Stimulated activated CD4-positive, alpha-beta T cell treated with anti-CD3 and anti-CD28 coated beads, Interleukin-2, amount 100 ng/mL, for 4 hours (primary cell): ENCODE measurements at places on chromosomes 2 and 18.

DNA sequence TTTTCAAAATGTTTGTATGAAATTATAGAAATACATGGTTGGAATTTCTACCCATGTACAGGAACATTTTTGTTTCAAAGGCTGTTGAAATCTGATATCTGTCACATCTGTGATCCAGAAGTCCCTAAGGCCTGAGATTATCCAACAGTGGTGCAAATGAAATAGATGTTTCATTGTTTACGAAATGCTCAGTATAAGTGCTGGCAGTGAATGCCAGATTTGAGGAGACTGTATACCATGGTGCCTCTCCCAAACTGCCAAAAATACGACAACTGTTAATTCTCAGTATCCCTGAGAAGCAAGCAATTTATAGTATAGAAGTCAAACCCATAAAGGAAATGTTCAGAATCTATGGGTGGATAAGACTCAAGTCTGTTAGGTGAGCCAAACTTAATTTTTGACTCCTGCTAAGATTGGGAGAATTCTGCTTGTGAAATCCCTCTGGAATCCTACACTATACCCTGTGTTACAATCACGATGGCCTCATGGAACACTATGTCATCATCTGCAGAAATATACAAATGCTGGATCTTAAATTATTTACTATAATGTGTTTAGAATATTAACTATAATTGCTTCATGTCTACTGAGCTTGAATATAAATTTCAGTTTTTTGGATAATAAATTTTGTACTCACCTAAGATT is 71.2 kb upstream of the DOCK10 start:
- no peak for DNase-seq

DNA sequence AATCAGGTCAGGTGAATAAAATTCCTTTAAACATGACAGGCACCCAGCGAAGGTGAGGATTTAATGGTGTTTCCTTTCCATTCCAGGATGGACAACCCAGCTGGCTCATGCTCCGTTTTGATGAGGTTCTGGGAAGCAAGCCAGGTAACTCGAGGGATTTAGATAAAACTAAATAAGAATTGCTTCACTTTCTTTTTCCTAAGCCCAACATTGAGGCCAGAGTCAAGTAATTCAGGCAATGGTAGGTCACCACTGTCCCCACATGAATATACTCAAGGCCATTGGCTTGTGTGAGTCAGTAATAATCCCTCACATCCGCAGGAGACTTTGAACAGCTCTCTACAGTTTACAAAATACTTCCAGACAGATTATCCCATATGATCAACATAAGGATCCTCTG is 16.2 kb upstream of the LRATD1 start:
- DNase-seq = no peak

GRCh38 chr2:202638721-202639120 is 4.0 kb downstream of the FAM117B start:
- no peak for DNase-seq

- DNase-seq = no peak
Measured at GRCh38 chr2:58967736-58968135, 726.6 kb upstream of the FANCL start.

GRCh38 chr2:102304268-102304667 is 7.1 kb upstream of the IL1RL1 start:
- DNase-seq = no peak

DNA sequence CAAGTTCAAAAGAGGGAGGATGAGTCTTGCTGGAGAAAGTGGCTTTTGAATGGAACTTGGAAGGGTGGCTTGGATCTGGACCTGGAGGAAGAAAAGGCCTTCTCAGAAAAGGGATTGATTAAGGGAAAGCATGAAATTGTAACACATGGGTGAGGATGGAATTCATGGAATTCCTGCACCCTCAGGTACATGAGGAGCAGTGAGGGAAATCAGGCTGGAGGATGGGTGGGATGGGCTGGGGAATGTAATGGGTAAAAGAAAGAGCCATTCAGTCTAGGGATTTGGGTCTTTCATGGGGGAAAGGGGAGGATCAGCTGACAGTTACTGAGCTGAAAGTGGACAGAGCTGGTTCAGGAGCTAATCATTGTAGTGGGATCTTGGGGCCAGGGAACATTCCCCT is 51.2 kb upstream of the HAAO start:
- no peak for DNase-seq

DNA sequence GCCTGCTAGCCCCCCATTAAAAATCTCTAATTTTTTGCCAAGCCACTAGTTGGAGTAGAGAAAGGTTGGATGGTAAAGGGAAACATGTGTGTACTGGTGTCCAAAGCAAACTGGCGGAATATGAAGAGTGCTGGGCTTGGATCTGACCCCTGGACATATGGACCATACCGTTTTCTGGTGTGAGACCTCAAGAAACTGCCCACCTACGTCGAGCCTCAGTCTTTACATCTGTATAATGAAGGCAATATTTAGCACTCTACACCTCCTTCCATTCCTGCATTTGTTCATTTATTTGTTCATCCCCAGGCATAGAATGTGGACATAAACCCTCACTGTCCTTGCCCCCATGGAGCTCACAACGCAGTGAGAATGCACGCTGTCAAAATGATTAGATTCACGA is 142.4 kb downstream of the RHBDD1 start:
- DNase-seq = no peak

- DNase-seq = no peak
Measured at GRCh38 chr18:5746844-5747243, 148.5 kb downstream of the TMEM200C start.

GRCh38 chr18:3720159-3720558 is 270.2 kb downstream of the TGIF1 start:
- no peak for DNase-seq

GRCh38 chr2:159546716-159547430 is 69.5 kb downstream of the BAZ2B start:
- no peak for DNase-seq

GRCh38 chr18:56872140-56872539 is 221.0 kb downstream of the WDR7 start:
- DNase-seq = no peak

GRCh38 chr2:237472187-237472712 is 14.8 kb upstream of the MLPH start:
- no peak for DNase-seq

DNA sequence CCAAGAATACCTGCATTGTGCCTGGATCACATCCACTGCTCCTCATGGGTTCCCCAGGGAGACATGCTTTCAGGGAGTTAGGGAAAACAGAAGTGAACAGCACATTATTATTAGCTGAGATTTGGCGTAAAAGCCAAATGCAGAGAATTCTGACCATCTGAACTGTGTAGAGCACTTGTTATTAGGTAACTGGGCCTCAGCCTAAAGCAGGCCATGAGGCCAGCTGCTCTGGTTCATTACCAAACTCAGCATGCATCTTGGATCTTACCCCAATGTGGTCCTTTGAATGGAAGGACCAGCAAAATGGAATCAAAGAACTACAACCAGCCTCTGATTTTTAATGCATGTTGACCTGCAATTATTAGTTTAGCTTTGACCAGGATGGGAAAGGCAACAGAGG is 322.3 kb downstream of the KCNS3 start:
- no peak for DNase-seq

- no peak for DNase-seq
Measured at GRCh38 chr2:137929519-137929916, 34.8 kb upstream of the HNMT start.

DNA sequence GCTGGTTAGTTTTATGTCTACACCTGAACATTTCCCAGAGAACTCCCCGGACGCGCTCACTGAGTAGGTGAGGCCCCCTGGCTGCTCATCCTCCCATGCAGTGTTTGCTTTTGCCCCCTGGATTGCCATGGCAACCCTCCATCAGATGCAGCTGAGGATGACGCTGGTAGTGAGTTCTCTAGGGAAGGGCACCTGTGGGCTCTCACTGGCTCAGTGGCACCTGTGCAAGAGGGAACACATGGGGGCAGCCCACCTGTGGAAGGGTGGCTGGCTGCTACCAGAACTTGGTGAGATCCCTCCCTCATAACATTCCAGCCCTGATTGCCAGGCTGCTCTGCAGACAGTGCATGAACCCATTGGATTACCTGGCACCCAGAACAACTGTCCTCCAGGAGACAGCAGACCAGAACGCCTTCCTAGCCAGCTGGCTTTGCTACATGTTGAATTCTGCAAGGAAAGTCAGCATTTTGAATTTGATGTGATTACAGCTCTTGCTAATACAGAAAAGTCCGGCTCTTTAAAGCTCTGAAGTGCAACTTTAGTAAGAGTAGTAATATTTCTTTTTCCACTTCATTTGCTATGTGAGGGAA is 21.7 kb downstream of the COA5 start:
- no peak for DNase-seq

DNA sequence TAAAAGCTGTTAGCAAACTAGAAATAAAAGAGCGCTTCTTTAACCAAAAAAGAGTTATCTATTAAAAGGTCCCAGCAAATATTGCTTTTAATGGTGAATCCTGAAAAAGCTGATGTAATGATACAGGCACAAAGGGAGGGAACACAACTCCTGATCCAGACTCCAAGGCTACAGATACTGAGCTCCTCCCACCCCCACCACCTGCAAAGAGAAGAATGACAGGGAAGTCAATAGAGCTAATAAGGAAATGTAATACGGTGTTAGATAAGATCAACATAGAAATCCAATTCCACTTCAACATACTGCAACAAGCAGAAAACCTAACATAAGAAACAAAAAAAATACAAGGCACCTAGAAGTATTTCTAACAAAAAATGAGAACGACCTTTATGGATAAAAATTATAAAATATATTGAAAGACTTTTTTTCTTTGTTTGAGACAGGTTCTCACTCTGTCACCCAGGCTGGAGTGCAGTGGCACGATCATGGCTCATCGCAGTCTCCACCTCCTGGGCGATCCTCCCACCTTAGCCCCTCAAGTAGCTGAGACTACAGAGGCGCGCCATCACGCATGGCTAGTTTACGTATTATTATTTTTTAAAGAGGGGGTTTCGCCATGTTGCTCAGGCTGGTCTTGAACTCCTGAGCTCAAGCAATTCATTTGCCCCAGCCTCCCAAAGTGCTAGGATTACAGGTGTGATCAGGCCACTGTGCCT is 192.2 kb downstream of the HDAC4 start:
- no peak for DNase-seq

DNA sequence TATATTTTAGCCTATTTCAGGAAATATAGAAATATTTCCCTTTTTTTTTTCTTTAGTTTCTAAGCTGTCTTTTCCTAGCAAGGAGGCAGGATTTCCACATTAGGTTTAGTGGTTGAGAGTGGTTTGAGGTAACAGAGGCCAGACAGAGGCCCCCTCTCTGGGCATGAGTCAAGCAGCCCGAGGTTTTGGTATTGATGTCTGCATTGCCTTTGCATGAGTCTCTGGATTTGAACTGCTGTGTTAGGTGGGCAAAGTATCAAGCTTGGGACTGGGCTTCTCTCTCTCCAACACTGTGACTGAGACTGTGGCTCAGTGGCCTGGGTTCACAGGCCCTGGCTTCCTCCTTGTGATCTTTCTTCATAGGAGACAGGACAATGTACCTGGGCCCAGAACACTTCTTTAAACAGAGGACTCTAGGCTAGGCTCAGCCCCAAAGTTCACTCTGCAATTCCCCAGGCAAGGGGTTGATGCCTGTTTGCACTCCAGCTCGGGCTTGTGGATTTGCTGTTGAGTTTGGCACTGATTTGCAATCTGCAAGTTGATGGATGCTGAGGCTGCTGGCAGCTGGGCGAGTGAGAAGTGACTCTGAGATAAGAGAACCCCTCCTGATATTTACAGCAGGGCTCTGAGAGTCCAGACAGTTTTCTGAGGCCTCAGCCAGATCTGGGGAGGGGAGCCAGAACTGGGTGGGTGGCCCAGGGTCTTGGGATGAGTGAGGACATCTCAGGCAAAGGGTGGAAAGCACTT is 271.2 kb downstream of the EN1 start:
- no peak for DNase-seq

DNA sequence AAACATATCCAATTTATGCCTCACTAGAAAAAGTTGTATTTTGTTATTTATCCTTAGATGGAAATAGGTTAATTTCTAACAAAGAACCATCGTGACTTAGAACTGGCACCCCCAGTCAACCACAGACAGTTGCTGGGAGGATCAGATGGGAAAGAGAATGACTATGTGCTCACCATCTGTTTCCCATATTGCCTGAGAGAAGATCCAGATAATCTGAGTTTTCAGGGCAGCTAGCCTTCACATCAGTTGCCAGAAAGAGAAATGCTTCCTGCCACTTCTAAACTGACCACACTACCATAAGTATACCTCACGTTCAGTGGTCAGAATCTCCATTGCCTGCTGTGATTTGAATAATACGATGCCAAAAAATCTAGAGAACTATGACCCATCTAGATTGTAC is 28.4 kb upstream of the NEB start:
- DNase-seq = no peak

DNA sequence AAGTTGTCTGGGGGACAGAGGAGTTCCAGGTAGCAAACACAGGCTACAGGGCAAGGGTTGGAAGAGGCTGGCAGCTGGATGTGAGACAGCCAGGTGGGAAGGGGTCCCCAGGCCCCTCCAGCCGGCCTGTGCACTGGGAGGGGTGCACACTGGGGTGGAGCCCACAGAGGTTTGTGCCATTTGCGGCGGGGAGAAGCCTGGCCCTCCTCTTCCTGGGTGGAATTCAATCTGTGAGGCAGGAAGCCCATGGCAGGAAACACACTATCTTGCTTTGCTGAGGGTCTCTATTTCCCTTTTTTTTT is 63.3 kb downstream of the PXDN start:
- DNase-seq = no peak

DNA sequence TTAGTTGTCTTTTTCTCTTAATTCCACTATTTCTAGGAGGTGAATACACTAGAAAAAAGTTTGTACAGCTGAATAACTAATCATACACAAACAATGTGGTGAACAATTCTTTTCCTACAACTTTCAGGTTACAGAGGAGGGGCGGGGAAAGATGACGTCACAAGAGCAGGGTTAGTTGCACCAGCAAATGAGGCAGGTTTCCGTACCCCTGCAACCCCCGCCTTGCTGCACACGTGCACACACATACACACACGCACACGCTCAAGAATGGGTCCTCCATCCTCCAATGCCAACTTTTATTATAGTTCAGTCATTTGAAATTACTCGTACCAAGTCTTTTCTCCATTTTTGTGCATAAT is 122.8 kb downstream of the ARL4C start:
- no peak for DNase-seq

GRCh38 chr2:20172273-20173055 is 52.5 kb downstream of the SDC1 start:
- no peak for DNase-seq
